ELR (cell line): ENCODE measurements at places on chromosomes 16 and 17.

DNA sequence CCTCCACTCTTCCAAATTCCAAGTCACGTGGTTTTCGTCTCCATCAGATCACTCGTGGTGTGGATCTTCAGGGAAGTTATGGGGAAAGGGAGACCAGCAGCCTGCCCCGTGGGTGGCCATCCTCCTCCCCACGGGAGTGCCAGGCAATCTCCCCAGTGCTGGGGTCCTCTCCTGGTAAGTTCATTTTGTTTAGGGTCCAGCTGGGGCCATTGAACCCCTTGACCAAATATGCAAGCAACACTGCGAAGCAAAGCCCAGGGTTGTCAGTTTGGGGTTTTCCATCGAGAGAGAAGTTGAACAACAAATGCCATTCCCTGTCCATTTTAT, 4.1 kb upstream of the LCMT1 start:
- DNase-seq, result no peak

GRCh38 chr17:29091606-29092289, 48.8 kb downstream of the PIPOX start:
- no peak for DNase-seq

GRCh38 chr16:30805056-30805369, 18.0 kb upstream of the ZNF629 start:
- DNase-seq, result no peak

DNA sequence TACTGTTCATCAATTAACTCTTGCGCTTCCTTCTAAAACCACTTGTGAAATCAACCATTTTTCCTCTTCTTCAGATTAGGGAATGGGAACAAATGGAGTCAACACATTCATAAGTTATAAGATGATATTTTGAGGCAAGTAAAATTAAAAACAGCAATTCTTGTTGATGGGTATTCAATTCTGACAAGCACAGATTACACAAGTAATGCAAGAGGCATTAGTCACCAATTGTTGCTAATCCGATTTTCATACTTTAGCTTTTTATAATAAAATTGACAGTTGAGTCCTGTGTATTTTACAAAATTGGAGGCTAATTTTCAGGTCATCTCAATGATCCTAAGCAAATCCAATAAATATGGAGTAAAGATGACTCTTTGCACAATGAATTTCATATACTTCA, 918.4 kb upstream of the SOX9 start:
- no peak for DNase-seq

DNA sequence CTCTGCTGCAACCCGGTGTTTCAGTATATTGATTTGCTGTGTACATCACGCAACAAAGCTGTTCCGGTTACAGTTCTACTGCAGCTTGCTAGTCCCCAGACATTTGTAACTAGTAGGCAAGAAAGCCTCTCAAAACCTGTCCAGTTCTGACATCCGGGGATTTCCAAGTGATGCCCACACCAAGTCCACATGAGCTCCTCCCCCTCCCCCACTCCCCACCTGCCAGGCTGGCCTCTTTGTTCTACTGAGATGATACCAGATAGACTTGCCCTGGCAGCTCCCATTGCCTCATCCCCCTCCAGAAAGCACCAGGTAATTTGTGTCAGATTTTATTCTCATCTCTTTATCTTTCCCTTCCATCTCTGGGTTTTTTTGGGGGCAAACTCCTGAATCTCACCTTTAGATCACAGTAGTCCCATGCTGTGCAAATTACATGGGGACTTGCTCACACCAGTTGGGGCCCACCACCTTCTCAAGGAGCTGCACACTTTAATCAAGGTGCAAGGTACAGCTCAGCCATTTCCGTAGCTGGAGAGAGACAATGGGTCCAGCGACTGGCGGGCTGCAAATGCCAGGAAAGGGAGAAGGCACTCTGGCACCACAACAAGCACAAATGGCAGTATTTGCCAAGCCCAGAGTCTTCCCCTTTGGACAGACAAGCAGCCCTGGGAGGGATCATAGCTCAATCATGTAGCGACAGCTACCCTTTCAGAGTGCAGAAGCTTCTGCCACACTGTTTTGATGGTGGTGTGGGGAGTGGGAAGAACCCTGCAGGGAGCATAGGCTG, 183.1 kb downstream of the CYLD start:
- DNase-seq, result no peak

DNA sequence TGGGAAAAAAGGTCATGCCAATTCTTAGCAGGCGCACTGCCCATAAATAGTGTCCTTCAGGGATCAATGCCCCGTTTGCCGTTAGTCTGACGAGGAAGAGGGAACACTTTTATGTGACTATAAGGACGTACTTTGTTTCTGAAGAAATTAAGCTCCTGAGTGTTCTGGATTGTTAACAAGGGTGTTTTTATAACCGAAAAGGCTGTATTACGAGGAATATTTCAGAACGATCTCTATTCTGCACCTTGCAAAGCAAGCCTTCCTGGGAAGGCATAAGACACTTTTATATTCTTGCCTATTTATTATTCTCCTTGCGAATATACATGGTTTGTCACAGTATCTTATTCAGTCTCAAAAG, 24.5 kb upstream of the SYT17 start:
- no peak for DNase-seq
